ENCODE measurements at places on chromosomes 1 and 21. TPM values are rescaled to one million over a fixed set of nuclear protein-coding genes. Genes with fewer than 3 reads are reported as not detected.

LCE1F gene
- total RNA-seq: not detected

KRTAP21-2 gene
- total RNA-seq: not detected

DNA sequence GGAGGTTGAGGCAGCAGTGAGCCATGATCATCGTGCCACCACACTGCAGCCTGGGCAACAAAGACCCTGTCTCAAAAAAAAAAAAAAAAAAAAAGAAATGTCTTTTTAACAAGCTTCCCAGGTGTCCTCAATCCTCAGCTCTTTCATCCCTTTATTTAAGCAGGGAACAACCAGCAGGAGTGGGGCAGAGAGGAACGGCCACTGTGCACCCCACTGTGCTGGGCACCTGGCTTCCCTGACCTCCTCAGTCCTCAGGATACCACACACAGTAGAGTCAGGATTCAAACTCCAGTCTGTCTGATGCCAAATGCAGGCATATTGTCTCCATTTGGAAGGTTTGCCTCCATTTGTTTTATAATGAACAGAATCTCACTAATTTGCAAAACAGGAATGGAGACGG lies 19.8 kb upstream of the PTAFR start:
- no peaks in the 10 kb centered on the region for H3K4me1 ChIP-seq
- no peaks in the 10 kb centered on the region for H3K36me3 ChIP-seq
- no peak for DNase-seq
- H3K4me3 ChIP-seq: no peak overlapping the region

- no peak for DNase-seq
- peak overlapping the region; percentile 74 for H3K27ac ChIP-seq
- H3K4me3 ChIP-seq: peak overlapping the region; percentile 39
- peaks cover 5% of the 10 kb centered on the region for H3K27me3 ChIP-seq
- no peaks in the 10 kb centered on the region for H3K36me3 ChIP-seq
These were observed 56.7 kb downstream of the KCNN3 start for GRCh38 chr1:154813300-154813816.

- H3K4me3 ChIP-seq: no peak overlapping the region
- H3K27ac ChIP-seq: no peak overlapping the region
- H3K27me3 ChIP-seq: no peaks in the 10 kb centered on the region
- no peak for DNase-seq
- no peaks in the 10 kb centered on the region for H3K36me3 ChIP-seq
These were observed 103.8 kb downstream of the SPATA17 start for GRCh38 chr1:217734973-217735372.

- no peaks in the 10 kb centered on the region for H3K27me3 ChIP-seq
- H3K27ac ChIP-seq: no peak overlapping the region
- no peak for DNase-seq
- no peak overlapping the region for H3K4me3 ChIP-seq
- H3K4me1 ChIP-seq: peaks cover 3% of the 10 kb centered on the region
- H3K36me3 ChIP-seq: no peaks in the 10 kb centered on the region
These were observed 644.1 kb downstream of the LMO4 start for GRCh38 chr1:87972811-87973210.

GRCh38 chr1:35561972-35562680 lies 4.5 kb downstream of the NCDN start:
- peaks cover 54% of the 10 kb centered on the region for H3K4me1 ChIP-seq
- no peaks in the 10 kb centered on the region for H3K36me3 ChIP-seq
- H3K27ac ChIP-seq: peak overlapping the region; percentile 100

DNA sequence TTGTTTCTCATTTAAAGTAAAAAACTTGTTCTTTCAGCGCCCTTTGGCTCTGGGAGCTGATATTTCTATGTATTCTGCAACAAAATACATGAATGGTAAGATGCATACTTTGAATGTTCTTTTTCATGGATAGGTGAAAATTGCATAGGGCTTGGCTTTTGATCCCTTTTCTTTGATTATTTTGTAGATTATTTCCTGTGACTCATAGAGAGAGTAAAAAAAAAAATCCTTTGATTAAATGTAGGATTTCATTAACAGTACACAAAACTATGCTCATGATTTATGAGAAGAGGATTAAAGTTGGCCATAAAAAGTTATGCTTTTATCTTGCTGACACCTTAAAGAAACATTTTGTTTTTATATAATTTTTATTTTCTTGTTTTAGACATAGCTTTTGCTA lies 18.7 kb downstream of the CTH start:
- H3K27ac ChIP-seq: no peak overlapping the region
- no peaks in the 10 kb centered on the region for H3K4me1 ChIP-seq
- H3K36me3 ChIP-seq: no peaks in the 10 kb centered on the region
- no peak overlapping the region for H3K4me3 ChIP-seq
- H3K27me3 ChIP-seq: peaks cover 4% of the 10 kb centered on the region
- no peak for DNase-seq

Measured in glutamatergic neuron (in vitro differentiated cells).